ENCODE measurements at places on chromosomes 13 and 19.

GRCh38 chr13:114099918-114100445, 32.4 kb downstream of the RASA3 start:
- no peak for DNase-seq

DNA sequence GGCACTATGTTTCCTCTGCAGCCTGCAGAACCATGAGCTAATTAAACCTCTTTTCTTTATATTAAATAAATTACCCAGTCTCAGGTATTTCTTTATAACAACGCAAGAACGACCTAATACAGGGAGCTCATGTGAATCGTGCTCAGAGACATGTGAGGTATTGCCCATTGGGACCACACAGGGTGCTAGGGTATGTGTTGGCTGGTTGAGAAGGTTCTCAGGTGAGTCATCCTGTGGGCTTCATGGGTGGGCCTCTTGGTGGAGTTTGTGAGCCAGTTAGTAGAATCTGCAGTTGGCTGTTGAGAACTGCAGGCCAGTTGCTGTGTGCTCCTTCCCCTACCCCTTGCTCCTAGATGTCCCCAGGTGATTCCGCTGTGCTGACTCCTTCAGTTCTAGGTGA, 163.0 kb downstream of the HS6ST3 start:
- DNase-seq, result no peak

- no peak for DNase-seq
Measured at GRCh38 chr19:14762111-14762510, 16.2 kb downstream of the ADGRE2 start.

DNA sequence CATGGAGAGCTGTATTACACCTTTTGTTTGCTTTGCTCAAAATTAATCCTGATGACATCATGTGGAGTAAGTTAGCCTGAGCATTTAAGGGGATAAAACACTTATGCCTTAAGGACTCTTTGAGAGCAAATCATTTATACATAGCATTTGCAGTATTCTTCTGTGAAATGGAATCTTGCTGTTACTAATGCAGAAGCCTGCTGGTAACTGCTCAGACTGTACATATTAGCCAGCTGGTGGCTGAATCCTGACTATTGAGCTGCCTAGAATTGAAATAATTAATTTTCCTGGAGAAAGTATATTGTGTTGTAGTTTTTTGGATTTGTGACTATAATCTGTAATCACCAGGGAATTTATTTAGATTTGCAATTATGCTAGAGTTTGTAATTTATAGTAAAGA, 363.2 kb downstream of the GPC6 start:
- DNase-seq, result no peak

DNA sequence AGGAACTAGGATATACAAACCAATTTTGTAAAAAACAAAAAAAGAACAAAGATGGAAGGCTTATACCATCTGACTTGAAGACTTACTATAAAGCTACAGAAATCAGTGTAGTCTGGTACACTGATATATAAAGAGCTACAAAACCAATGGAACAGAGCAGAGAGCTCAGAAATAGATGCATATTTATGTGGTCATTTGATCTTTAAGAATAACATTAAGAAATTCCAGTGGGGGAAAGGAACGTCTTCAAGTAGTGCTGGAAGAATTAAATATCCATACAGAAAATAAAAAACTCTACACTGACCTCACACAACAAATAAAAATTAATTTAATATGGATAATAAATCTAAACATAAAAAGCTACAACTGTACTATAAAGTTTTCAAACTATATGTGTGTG, 317.0 kb downstream of the ENOX1 start:
- no peak for DNase-seq

- peak; percentile 72 for DNase-seq
Measured at GRCh38 chr13:44768775-44769581, 192.8 kb upstream of the TSC22D1 start.

DNA sequence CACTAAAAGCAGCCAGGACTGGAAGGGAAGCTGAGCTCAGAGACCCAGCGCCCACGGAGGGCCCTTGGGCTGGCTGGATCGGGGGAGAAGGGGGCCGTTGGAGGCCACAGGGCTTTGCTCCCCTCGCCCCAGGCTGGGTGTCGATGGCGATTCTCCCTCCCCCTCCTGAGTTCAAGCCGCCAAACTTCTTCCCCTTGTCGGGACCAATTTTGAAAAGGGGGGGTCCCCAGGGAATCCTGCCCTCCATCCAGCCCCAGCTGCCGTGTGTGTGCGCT, 61.2 kb downstream of the COLGALT1 start:
- DNase-seq, result peak; percentile 37

GRCh38 chr13:20174656-20175405, 14.0 kb upstream of the GJA3 start:
- peak; percentile 96 for DNase-seq

GRCh38 chr13:110560601-110561343, 750 bp downstream of the RAB20 start:
- peak; percentile 67 for DNase-seq

DNA sequence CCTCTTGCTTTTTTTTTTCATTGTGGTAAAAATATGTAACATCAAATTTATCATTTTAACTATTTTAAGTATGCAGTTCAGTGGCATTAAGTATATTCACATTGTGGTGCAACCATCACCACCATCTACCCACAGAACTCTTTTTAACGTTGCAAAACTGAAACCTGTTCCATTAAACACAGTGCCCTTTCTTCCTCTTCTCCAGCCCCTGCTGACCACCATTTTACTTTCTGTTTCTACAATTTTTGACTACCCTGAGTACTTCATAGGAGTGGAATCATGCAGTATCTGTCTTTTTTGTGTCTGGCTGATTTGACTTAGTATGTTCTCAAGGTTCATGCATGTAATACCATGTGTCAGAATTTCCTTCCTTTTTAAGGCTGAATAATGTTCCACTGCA, 153.1 kb downstream of the FGF9 start:
- DNase-seq, result no peak

DNA sequence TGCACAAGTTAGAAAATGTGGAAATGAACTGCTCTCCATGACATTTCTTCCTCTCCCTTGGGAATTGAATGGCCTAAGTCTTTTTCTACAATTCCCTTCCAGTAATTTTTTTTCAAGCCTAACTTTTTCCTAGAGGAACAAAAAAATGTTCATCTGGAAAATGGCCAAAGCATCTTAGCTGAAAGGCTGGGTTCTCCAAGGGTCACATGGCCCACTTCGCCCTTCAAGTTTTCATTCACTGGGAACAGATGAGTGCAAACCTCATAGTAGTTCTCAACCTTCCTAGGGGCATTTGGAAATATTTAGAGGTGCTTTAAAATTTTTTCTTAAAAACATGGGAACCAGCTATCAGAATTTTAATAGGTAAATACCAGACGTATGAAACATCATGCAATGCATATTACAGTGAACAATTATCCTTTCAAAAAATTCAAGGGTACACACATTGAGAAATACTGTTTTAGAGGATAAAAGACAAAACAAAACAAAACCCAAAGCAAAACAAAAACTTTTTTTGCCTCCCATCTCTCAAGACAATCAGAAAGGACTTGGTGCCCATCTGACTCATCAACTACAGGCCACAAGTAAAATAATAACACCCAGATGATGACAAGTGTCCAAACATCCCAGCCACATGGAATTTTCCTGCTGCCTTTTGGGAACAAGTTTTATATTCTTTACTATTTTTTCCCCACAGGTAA, 208.8 kb downstream of the SLITRK6 start:
- DNase-seq, result no peak

DNA sequence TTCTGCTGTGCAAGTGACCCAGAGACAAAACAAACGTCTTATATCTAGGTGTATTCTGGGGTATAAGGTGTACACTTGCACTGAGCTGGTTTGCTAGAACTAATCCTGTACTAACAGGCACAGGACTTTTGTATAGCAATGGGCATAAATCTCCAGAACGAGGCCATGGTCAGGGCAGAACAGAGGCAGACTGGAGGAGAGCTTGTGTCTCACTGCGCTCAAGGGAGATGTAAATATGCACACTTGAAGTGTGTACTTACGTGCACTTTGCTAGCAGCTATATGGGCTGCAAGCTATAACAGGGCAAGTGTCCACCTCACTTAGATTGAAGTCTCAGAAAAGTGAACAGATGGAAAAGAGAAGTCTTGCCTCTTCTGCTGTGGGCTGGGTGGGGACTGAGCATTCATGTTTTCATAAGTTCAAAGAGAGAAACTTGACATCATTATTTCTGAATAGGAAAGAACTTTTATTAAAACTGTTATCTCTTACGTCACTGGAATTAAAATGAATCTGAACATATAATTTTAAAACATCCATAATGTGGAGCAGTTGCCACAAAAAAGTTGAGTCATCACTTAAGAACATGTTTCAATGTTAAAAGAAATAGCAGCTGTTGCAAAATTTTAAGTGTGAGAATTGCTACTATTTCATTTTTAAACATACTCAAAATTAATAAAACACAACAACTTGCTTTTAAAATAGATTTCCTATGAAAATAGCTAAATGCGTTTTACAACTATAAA, 888.3 kb downstream of the PCDH9 start:
- DNase-seq, result no peak

DNA sequence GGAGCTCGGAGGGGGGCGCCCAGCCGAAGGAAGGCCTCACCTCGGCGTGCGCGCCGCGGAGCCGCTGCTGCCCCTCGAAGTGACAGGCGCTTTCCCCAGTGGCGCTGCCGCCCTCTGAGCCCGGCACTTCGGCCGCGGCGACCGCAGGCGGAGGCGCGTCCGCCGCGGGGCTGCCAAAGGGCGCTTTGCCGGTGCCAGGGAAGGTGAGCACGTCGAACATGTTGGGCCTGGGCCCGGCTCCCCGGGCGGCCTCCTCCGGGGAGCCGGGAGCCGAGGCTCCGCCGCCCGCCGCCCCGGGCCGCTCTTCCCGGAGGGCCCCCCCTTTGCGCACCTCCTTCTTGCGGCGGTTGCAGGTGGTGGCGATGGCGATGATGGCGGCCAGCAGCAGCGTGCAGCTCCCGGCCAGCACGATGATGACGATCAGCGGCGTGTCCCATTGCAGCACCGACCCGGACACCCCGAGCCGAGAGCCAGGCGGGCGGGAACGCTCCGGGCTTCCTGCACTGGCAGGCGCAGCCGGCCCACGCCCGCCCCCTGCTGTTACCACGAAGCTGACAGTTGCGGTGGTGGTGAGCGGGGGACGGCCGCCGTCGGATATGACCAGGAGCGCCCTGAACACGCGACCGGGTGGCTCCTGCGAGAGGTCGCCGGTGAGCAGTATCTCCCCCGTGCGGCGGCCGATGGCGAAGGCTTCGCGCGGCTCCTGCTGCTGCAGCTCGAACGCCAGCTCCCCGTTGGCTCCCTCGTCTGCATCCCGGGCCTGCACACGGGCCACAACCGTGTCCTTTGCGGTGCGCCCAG, 2.5 kb downstream of the PCDH8 start:
- DNase-seq, result peak; percentile 61

DNA sequence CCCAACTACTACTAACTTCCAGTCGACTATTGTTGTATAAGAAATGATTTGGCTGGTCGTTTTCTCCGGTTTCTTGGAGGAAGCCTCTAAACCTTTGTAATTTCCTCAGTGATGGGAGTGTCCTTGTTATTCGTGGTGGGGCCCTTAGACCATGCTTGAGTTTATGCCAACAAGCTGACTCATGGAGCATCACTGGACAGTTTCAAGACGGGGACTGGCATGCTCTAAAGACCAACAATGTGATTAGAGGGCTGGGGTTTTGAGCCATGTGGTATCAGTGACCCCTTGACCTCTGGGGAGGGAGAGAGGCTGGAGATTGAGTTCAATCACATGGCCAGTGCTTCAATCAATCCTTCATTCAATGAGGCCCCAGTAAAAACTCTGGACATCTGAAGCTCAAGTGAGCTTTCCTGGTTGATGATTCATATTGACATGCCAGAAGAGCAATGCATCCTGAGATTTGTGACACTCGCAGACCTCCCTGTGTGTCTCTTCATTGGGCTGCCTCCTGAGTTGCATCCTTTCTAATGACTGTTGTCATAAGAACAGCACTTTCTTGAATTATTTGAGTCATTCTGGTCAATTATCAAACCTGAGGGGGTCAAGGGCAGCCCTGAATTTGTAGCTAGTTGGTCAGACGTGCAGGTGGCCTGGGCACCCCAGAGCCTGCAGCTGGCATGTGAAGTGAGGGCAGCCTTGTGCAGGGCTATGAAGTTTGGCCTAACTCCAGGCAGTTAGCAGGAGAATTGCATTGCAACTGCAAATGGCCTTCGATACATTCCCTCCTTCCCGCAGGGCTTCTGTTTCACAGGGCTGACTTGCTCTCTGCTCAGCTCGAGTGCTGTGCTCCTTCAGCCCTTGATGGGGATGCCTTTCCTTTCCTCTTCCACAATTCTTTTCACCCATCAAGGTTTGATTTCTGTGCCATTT, 246.5 kb downstream of the FGF9 start:
- no peak for DNase-seq

DNA sequence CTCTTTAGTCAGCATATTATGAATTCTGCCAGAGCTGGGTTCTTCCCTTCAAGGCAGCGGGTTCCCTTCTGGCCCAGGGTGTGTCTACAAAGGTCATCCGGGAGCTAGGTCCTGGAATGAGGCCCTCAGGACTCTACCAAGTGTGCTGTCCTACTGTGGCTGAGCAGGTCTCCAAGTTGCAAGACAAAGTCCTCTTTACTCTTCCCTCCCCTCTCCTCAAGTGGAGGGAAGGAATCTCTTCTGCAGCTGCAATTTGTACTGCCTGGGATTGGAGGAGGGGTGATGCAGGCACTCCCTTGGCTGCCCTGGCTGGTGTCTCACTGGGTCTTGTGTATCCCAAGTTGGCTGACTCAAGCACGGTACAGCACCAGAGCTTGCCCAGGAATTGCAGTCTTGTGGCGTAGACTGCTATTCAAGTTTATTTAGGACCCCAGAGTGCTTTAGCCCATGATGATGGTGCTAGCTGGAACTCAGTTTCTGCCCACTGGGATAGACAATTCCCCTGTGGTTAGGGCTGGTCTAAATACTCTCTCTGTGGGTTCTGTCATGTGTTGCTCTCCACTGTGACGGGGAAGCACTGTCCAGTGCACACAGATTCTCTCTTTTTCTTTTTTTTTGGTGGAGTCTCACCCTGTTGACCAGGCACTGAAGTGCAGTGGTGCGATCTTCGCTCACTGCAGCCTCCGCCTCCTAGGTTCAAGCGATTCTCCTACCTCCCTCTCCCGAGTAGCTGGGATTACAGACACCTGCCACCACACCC, 28.5 kb downstream of the RFC3 start:
- no peak for DNase-seq

GRCh38 chr13:45670189-45670885, 31.8 kb upstream of the CBY2 start:
- no peak for DNase-seq

DNA sequence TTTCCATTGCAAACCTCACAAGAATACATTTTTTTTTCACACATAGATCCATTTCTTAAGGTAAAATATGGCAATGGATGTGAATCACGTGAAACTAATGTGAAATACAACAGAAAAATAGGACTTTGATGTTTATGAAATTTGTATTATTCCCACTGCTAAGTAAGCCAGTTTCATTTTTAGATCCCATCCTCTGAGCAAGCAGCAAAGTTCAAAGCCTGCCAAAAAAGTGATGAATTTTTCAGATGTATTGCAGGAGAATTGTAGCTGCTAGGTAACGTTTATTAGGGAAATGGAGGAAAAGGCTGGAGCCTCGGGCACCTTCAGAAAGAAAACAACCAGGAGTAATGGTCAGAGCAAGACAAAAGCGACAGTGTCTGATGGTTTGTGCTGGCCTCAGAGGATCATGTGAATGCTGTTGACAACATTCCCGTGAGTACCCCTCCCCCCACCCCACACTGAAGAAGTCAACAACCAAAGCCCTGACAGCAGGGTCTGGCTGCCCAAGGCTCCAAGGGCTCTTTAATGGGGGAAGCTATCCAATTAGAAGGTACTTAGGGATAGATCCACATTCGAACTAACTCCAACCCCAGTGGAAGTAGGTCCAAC, 95.5 kb downstream of the OXGR1 start:
- DNase-seq, result no peak

GRCh38 chr19:11373166-11373884, 1.1 kb upstream of the SWSAP1 start:
- no peak for DNase-seq
